ENCODE measurements at places on chromosomes 16 and 17.

DNA sequence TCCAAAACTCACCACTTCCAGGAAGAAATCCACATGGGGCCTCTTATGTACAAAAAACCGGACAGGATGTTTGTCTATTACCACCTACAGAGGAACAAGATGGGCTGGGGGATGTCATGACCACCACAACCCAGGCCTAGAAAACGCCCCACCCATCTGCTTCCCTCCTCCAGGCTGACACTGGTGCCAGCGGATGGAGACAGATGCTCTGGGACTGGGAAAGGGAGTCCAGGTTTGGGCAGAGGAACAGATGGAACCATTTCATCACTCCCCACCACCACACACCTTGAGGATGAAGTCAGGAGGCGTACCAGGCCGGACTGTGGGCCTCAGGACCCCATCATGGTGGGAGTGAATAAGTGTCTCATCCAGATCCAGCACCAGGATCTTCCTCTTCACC is 4.5 kb upstream of the GABARAP start:
- no peak for DNase-seq

- DNase-seq, result no peak
These were observed 37.4 kb downstream of the AXIN2 start for GRCh38 chr17:65523853-65524664.

DNA sequence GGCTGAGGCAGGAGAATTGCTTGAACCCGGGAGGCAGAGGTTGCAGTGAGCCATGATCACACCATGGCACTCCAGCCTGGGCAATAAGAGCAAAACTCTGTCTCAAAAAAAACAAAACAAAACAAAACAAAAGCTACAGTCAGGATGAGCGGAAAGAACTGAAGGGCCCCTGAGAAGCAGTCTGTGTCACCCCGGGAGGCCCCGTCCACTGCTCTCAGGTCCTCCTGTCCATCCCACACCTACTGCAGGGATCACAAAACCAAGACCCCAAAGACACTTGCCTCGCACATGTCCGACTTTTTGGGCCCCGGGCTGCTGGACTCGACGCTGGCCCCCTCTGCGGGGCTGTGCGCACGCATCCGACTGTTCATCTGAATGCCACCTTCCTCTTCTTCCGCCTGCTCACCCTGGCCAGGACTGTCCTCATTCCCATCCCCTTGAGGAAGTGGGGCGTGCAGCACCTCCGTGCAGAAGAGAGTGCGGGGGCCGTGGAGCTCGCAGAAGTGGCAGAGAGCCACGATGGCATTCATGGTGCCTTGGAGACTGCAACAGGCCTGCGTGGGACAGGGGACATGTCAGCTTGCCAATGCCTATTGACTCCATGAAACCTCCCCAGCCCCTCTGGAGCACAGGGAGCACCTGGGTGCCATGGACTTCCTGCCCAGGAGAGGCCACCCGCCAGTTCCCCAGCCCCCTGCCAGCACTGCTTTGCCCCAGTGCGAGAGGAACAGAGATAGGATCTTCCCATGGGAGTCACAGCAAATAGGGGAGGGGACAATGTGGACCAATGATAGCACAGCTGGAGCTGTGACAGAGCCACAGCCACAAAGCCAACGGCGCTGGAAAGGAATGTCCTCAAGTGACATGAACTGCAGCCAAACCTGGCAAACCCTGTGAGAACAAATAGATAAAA is 9.1 kb downstream of the FLCN start:
- DNase-seq, result peak; percentile 69

GRCh38 chr17:43465049-43465448 is 18.7 kb upstream of the DHX8 start:
- no peak for DNase-seq

DNA sequence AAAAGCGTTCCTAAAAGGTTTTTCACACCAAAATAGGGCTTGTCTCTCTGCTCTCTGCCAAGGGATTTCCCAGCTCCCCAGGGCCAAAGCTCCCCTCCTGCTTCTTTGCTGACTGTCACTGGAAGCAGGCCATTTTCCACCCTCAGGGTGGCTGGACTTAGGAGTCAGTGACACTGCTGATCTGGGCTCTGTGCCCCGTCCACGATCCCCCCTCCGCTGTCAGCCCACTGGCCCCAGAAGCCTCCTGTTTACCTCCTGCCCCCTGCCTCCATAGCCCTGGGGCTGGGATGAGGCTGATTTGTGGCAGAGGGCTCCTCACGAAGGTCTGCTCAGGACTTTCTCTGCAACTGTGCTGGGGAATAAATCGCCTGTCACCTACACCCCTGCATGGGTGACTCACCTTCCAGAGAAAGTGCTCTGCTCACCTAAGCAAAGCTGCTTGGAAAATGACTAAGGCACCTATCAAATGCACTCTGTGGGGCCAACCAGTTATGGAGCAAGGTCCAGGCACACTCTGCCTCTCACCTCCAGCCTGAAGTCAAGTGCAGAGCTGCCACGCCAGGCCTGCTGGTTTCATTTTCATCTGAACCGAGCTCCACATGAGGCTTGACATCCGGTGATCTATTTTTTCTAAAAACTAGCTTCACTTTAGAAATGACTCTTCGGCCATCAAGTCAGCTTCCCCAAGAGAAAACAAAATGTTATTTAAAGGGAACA is 4.9 kb downstream of the MAP3K14 start:
- DNase-seq, result no peak

DNA sequence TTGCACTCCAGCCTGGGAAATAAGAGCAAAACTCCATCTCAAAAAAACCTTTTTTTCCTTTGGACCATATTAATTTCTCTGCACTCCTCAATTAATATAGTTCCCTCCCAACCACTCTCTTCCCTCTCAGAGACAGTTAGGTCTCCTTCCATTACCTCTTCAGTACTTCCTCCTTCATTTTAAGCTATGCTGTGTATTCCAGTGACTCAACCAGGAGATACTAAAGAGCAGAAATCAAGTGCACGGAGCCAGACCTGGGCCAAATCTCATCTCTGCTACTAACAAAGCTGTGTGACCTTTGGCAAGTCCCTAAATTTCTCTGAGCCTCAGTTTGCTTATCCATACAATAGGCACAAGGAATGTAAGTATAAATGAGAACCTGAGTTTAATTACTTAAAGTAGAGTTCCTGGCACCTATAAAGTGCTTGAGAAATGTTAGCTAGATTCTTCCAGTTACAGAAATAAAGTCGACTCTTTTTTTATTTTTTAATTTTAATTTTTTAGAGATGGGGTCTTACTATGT is 8.5 kb downstream of the PECAM1 start:
- no peak for DNase-seq

DNA sequence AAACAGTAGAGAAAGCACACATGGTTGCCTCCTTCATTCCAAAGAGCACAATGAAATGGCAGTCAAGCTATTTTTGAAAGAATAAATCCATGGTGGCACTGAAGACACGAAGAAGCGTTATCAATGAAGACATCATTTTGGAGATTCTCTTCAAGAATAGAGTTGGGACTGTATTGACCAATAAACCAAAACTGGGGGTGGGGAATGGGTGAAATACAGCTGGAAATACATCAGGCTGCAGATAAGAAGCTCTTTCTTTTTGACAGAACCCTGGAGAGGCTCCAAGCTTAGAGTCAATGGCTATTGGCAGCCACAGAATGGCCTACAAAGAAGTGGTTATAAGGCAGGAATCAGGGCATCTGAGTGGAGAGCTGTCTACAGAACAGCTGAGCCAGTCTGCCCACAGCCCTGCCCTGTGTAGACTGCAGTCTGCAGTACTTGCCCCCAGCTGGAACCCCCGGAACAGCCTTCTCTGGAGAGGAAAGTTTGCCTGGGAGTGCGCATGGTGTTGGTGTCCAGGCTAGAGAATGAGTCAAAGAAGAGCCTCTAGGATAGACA is 100.4 kb downstream of the STX8 start:
- no peak for DNase-seq

GRCh38 chr16:82456683-82457082 is 170.1 kb upstream of the CDH13 start:
- DNase-seq, result peak; percentile 81

DNA sequence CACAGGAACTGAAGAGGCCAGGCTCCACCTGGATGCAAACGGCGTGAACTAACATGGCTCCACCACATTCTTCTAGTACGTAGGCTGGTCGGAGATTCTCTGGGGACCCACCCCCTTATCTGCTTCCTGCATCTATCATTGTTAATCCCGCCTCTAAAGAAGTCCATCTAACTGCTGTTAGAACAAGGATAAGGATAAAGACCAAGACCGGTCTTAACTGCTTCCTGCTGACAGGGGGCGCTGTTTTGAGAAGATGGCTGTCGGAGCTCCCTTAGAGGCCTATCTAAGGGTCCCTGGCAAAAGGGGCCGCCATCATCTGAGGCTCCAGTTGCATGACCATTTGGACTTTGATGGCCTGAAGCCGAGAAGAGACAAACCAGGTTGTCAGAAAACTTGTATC is 25.8 kb upstream of the TNFSF12 start:
- DNase-seq, result no peak
